ENCODE measurements at places on chromosomes 12 and 14.

- DNase-seq: no peak
Observed at GRCh38 chr12:33267641-33268040, 172.0 kb downstream of the SYT10 start.

- no peak for DNase-seq
Observed at GRCh38 chr14:43855556-43855955, 651.5 kb downstream of the FSCB start.

DNA sequence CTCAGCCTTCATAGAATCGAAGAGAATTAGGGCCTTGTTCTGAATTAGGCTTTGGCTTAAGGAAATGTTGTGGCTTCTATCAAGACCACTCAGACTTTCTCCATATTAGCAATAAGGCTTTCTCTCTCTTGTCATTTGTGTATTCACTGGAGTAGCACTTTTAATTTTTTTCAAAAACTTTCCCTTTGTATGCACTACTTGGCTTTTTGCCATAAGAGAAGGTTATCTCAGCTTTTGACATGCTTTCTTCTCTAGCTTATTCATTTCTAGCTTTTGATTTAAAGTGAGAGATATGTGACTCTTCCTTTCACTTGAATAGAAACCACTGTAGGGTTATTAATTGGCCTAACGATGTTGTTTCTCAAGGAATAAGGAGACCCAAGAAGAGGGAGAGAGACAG, 244.2 kb downstream of the GPHN start:
- DNase-seq: no peak

DNA sequence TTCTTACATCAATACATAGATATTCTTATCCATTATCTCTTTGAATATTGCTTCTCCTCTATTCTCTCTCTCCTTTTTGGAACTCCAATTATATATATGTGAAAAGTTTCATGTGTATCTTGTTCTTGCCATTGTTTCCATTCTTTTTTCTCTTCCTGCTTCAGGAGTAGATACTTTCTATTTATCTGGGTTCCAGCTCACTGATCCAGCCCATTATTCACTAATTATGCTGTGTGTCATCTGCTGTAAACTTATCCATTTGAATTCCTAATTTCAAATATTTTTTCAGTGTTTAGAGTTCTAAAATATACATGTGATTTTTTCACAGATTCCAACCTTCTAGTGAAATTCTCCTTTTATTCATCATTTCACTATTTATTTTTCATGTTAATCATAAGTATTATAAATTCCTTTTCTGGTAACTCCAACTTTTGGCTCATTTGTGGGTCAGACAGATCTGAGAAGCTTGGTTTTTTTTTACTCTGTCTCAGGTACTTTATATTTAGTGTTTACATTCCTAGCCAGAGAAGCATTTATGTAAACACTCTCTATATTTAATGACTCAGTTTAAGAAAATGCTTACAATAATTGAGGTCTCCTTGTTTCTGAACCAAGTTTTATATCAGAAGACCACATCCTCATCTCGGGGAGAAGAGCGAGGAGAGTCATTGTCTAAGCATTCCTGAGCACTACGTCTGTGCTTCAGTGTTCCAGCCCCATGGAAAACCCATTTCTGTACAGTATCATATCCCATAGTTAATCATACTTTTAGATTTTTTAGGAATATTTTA, 15.9 kb upstream of the AMIGO2 start:
- peak; percentile 90 for DNase-seq

- DNase-seq: no peak
Observed at GRCh38 chr12:68159681-68160304, at the start of gene IFNG. TSS of gene IFNG (minus strand) at chr12:68159740. CDS start at chr12:68159615, 125 bp downstream.

GRCh38 chr12:86349196-86349595, 93.0 kb upstream of the MGAT4C start:
- DNase-seq: no peak

DNA sequence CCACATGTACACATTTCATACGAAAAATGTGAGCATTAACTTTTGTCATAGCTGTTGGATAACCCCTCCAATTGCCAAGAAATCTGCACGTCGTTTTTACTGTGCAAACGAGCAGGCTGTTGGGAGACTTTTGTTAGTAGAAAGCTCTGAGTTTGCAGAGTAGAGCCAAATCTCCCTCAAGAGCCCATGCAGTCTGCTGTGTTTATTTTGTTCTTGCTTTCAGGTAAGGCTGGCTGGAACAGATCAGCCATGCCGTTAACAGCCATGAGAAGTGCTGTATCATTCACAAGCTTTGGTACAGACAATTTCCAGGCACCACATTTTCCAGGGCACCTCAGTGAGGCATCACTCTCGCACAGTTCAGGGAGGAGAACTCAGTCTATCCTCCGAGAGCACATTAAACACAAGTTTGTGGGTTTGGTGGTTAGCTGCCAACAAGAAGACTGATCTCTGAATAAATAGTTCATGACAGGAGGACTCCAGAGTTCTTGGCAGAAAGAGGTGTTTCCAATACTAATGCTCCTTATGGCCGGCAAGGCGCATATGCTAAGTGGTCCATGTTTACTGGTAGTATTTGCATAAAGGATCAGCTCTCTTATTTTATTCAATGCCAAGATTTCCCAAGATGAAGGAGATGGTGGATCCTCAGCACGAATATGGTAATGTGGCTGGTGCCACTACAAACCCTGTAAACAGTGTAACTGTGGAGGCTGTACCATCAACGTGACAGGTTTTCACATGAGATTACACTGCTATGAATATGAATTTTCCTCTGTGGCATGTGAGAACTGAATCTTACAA, 30.3 kb upstream of the PELI2 start:
- no peak for DNase-seq

DNA sequence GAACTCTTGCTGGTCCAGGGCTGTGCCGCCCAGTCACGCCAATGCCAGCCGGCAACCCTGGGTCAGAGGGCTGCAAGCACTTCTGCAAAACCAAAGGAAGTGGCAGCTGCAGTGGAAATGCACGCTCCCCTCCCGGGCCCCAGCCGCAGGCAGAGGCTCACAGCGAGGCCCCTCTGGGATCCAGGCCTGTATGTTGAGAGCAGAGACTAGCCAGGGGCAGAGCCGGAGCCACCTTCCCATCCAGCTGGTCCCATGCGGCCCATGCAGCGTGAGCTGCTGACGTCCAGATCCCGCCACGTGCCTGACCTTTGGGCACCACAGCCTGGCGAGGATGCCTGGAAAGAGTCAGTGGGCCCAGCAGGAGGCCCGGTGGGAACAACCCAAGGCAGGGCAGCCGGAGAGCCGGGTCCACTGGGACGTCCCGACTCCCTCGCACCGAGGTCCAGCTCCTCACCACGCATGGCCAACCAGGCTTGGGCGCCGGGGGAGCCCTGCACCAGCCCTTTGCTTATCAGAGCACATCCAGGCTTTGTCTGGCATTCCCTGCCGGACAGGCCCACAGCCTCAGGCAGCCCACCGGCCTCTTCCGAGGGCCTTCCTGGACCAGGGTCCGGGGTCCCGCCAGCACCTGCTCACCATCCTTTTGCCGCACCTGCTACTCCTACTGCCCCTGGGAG, 4.3 kb downstream of the GPR132 start:
- DNase-seq: no peak

GRCh38 chr12:49750027-49750995, 9.0 kb downstream of the TMBIM6 start:
- DNase-seq: no peak

GRCh38 chr12:108955225-108955835, 65.5 kb downstream of the SVOP start:
- DNase-seq: no peak

- DNase-seq: no peak
Observed at GRCh38 chr14:101215927-101216326, 312.4 kb upstream of the RTL1 start.

- DNase-seq: peak; percentile 52
Observed at GRCh38 chr12:85468356-85469157, 188.5 kb downstream of the ALX1 start.

- DNase-seq: no peak
Observed at GRCh38 chr12:60168441-60168840, 572.6 kb downstream of the SLC16A7 start.

- no peak for DNase-seq
Observed at GRCh38 chr12:58939399-58940100, 19.2 kb upstream of the LRIG3 start.

DNA sequence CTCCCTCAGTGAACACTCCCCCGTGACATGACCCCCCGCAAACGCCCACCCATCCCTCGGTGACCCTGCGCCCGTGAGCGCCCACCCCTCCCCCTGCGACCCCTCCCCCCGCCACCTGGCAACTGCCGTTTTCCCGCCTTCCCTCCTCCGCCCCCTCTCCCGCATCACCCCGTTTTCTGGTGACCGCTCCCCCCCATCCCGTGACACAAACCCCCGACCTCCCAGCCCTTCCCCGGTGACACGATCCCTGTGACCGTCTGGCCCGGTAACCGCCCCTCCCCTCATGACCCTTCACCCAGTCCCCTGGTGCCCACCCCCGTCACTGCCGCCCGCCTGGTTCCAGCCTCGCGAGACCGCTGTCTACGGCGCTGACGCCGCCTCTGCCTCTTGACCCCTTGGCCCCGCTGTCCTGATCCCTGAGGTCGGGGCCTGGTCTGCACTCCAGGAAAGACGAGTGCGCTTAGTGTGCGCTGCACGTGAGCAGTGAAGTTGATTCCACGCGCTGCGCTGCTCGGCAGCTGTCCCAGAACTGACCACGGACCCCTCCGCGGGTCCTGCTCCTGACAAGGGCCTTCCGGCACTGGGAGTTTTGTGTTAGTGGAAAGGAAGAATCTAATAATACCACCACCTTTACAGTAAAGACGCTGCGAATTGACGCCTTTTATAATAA, 59.4 kb downstream of the DDX51 start:
- no peak for DNase-seq

DNA sequence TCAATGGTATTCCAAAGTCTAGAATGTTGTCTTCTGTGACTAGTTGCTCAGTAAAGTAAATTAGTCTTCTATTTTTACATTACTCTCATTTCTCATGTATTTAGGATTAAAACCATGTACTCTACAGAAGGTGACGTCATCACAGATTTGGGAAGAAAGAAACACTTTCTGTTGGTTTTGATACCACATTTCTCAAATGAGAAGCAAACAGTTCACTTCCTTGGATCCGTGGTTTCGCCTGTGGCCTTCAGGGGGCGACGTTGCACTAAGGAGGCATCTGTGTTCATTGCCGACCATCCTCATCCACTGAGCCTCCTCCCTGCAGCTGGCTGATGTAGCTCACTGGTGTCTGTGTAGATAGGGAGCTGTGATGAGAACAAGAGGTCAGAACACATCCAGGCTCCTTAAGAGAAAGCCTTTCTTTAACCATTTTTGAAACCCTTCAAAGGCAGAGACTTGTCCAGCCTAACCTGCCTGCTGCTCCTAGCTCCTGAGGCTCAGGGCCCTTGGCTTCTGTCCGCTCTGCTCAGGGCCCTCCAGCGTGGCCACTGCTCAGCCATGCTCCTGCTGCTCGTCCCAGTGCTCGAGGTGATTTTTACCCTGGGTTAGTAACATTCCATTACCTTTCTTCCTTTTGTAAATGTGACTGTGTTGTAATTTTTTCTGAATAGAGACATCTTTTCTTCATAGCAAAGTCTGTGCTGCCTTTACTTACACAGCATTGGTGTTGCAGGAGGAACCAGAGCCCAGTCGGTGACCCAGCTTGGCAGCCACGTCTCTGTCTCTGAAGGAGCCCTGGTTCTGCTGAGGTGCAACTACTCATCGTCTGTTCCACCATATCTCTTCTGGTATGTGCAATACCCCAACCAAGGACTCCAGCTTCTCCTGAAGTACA, 220.6 kb upstream of the OR4E1 start:
- no peak for DNase-seq

DNA sequence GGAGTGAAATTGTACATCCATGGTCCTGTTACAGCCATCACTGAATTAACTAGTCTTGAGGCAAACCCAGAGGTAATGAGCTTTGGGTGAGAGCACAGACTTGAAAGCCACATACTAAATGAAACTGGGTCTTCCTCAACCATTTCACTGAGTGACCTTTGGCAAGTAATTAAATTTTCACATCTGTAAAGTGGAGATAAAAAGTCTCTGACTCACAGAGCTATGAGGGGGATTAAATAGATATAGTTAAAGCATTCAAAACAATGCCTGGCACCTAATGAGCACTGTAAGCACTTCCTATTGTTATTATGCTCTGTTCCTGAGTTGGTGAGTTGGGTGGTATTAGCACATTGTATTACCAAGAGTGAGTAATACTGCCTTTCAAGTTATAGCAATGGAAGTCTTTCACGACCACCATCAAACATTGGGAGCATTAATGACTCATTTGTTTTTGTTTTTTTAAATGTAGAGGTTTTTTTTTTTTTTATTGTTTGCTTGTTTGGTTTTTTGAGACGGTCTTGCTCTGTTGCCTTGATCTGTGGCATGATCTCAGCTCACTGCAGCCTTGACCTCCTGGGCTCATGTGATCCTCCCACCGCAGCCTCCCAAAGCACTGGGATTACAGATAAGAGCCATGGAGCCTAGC, 12.5 kb upstream of the STRN3 start:
- no peak for DNase-seq

GRCh38 chr12:127214186-127214585, 1052.8 kb upstream of the TMEM132C start:
- no peak for DNase-seq

- no peak for DNase-seq
Observed at GRCh38 chr12:508795-509194, 49.1 kb downstream of the B4GALNT3 start.

- peak; percentile 15 for DNase-seq
Observed at GRCh38 chr14:92563359-92563758, 49.8 kb downstream of the RIN3 start.

DNA sequence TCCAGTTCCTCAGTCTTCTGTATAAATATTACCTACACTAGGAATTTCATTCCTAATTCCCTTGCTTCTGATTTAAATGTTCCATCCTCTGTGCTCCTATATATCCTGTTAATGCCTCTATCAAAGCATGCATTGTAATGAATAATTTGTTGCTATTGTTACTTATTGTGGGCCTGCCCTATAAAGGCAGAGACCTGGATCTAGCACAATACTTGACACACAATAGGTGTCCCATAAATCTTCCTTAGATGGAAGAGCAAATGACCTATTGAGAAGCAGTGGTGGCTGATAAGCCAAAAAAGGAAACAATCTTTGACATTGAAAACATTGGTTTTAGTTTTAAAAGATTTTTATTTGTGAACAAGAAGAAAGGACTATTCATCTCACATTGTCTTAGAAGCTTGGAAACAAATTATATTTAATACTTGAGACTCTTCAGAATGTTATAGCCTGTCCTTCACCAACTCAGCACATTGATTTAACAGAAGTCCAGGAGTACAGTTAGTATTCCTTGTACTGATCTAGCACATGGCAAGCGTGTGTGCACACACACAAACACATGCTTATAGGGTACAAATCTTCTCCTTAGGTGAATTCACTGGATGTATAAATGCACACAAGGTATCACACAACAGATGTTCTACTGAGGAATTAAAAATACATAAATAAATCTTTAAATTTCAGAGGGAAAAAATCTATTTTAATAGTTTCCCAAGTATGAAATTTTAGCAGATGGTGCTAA, 135.9 kb downstream of the DUSP6 start:
- DNase-seq: no peak

DNA sequence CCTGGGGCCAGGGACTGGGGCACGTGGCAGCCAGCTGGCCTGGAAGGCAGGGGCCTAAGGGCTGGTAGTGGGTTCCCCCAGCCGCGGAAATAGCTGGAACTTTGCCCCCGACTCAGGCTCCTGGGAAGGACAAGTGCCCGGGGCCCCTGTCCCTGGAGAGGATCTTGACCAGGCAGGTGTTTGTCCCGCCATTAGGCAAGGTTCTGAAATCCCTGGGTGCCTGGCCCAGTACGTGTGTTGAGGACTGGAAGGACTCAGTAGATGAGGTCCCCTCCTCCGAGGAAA, 94.2 kb downstream of the B4GALNT3 start:
- DNase-seq: no peak

- no peak for DNase-seq
Observed at GRCh38 chr14:90785471-90785870, 30.8 kb downstream of the TTC7B start.

GRCh38 chr14:101476916-101477553, 84.3 kb upstream of the DIO3 start:
- DNase-seq: no peak
